ENCODE measurements at places on chromosomes 6 and 20.

DNA sequence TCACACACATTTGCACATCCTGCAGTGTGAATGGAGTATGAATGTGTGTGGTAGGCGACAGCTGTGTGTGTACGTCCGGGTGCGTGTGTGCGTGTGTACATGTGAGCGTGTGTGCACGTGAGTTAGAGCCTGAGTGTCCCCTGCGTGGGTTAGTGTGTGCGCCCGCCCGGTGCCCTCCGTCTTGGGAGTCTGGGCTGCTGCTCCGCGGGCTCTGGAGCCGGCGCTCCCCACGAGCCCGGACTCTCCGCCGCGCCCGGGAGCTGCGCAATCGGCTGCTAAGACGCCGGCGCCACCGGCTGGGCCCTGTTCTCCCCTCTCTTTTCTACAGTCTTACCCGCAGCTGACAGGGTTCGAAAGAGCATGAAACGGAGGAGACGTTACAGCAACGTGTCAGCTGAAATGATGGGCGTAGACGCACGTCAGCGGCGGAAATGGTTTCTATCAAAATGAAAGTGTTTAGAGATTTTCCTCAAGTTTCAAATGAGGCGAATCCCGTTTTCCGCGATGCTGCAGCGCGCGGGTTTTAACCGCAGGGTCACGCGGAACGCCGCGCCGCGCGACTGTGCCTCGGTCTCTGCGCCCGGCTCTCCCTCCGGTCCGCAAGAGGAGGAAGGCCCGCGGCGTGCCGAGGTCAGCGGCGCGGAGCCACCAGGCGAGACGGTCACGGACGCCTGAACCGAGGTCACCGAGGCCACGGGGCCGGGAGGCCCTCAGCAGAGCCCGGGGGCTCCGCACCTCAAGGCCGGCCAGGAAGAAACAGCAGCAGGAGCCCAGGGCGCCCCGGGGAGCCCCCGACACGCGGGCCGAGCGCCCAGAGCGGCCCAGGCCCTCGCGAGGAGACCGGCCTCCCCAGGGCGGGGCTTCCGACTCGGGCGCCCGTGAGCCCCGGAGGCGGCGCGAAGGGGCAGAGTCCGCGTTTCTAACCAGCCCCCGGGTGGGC lies 95.3 kb upstream of the BHLHE23 start:
- peak; percentile 77 for DNase-seq

GRCh38 chr6:32972353-32973143 lies 4.2 kb downstream of the BRD2 start:
- DNase-seq, result peak; percentile 78

DNA sequence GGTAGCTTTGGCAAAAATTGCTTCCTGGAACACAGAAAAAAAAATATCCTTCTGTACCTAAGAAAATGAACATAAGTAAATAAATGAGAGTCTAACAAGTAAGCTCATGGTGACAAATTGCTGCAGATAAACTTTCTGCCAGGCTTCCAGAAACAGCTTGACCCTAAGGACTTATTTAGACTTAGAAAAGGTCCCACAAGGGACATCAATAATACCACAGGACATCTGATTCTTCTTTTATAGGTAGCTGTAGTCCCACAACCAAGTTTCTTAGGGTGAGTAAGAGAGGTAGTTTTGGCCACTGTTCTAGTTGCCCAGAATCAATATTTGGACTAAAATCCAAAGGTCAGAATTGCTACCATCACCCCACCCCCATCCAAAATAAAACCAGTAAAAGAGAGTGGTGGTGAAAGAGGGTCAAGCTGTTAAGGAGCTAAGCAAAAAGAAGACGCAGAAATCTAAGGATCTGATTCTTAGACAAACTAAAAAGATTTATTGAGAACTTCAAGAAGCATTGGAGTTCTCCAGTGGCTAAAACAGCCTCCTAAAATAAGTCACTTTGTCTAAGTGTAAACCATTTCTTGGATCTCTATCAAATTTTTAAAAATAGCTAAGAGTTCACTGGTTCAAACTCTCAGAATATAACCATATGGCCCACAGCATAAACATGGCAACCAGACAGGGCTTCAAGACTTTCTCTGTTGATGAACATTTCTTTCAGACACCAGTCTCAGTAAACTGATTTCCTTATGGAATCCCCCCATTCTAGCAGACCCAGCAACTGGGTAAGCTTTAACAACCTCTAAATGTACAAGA lies 180.6 kb downstream of the PTPRK start:
- no peak for DNase-seq

DNA sequence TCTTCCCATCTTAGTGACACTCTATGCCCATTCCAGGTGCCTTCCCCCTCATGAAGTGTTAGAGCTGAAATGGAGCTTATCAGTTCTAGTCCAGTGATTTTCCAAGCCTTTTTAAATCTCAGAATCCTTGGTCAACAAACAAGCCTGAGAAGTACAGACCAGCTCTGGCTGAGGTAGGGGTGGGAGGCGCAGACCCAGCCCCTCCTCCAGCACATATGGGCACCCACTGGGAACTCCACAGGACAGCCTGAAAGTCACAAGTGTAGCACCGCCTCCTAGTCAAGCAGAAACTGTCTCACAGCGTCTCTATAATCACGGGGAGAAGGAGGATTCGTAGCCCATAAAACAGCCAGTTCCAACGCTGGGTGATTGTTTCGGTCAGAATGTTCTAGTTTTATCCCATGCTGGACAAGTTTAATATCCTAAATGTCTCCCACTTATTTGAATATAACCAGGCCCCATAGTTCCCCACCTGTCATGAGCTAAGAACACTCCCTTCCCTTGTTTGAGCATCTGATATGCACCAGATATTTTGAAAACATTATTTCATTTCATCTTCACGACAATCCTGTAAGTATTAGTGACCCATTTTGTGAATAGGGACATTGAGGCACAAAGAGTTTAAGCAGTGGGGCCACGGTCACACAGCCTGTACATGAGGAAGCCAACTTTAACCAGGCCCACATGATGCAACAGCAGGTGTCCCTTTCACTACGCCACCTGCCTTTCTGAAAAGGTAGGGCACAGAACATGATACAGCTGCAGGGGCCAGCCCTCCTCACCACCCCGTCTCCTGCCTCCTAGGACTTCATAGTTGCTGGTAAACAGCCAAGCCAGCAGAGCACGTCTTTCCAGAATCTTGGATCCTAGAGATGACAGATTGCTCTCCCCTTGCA lies 40.1 kb downstream of the TRAF3IP2 start:
- peak; percentile 36 for DNase-seq

- DNase-seq, result no peak
These were observed 116.3 kb upstream of the EMILIN3 start for GRCh38 chr20:41482647-41483552.

DNA sequence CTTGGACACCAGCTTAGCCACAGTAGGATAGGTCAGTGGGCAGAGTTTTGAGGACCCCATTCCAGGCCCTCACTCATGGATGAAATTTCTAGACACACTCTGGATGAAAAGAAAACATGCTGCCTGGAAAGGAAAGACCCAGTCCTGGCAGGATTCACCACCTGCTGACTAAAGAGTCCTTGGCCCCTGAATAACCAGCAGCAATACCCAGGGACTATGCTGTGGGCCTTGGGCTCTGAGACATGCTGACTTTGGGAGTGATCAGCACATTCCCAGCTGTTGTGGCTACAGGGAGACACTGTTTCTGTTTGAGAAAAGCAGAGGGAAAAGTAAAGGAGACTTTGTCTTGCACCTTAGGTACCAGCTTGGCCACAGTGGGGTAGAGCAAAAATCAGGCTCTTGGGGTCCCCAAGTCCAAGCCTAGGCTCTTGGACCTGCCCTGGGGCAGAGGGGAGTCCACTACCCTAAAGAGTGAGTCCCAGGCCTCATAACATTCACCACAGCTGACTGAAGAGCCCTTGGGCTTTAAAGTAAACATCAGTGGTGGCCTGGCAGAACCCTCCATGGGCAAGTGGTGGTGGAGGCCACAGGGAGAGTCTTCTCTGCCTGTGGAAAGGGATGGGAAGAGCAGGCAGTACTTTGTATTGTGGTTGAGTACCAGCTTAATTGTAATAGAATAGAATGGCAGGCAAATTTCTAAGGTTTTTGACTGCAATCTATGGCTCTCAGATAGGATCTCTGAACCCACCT lies 516.8 kb downstream of the BCKDHB start:
- DNase-seq, result no peak

GRCh38 chr20:35005463-35005961 lies 49.8 kb downstream of the MYH7B start:
- no peak for DNase-seq

- DNase-seq, result no peak
These were observed 675.7 kb upstream of the AGPAT4 start for GRCh38 chr6:161949531-161949930.

DNA sequence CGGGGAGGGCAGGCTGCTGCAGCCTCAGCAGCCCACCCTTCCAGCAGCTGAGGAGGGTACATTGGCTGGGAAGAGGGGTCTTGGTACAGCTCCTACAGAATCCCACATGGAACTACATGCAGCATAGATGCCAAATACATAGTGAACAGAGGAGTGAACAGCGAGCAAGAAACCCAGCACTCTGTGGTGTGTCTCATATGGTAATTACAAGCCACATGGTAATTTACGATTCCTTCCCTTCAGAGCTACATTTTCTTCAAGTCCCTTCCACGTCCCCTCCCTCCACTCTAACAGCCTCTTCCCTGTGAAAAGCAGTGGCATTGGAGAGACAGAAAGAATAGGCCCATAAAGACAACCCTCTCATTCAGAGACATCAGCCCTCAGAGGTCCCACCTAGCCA lies 167.7 kb downstream of the SYNDIG1 start:
- DNase-seq, result no peak

DNA sequence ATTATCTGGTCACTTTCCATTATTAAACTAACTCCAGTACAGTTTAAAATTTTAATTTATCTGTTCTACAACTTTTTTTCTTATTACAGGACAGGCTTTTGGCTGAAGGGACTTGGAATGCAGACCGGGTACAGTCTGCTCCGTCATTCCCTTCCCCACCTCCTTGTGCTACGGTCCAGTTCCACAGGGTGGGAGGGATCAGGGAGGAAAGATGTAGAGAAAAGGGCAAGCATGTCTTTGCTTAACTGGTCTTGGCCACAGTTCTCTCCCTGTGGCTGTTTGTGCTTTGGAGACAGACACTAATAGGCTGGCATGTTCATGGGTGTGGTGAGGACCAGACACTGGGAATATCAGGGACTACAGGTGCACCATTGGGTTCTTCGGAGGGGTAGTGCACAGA lies 12.1 kb upstream of the RGS17 start:
- no peak for DNase-seq

DNA sequence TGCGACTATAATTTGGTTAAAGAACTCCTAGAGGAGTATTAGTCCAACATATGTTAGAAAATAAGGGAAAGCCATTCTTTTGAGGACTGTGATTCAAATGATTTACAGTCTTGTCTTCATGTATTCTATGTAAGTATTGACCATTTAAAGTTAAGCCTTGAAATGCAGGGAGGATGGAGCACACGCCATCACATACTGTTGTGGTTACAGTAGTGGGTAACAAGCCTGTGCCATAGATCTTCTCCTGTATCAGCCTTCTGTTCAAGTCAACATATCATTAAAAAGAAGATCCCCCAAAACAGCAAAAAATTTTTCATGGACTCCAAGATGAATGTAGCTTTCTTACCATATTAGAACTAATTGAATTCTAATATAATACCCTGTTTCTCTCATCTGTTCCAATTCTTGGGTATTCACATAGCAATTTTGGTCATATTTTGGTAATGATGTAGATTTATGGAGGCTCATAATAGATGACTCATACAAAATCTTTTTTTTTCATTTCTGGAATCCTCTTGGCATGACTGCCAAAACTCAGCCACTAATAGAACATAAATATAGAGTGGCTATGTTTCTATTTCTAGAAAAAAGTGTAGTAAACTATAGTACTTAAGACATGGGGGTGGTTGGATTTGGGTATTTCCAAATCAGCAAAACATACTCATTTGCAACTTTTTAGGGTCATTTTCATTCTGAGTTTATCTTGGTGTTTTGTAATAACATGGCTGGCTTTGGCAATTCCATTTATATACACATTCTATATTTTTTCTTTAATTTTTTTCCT lies 413.5 kb downstream of the BCKDHB start:
- no peak for DNase-seq

- DNase-seq, result no peak
These were observed 31.9 kb upstream of the SIRPA start for GRCh38 chr20:1863296-1863695.

DNA sequence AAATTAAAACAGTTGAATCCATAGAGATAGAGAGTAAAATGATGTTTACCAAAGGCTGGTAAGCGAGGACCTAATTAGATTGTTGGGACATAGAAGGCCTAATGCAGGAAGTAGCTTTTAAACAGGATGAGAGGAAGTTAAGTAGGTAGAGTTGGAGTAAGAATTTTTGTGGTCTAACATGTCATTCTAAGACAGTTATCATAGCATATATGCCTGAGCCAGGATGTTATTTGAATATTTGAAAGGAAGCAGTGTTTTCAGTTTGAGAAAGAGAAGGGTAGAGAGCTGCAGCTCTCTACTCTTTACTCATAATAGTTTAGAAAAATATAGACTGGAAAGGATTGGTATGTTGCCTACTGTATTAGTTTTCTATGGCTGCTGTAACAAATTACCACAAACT lies 121.6 kb downstream of the MEI4 start:
- DNase-seq, result no peak

- DNase-seq, result no peak
These were observed 129.1 kb downstream of the FOXA2 start for GRCh38 chr20:22455259-22455658.

GRCh38 chr6:93389192-93389591 lies 30.2 kb downstream of the EPHA7 start:
- DNase-seq, result no peak

DNA sequence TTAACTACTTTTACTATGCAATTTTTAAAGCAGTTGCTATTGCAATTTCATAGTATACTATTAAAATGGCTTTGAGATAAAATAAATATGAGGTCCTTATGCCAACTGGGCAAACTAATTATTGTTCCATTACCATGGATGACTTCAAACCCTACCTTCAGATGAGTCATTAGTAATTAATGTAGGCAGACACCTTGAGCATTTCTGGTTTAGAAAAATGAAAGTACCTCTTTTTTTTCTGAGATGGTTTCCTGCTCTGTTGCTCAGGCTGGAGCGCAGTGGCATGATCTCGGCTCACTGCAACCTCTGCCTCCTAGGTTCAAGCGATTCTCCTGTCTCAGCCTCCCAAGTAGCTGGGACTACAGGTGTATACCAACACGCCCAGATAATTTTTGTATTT lies 11.9 kb downstream of the ASF1A start:
- no peak for DNase-seq

DNA sequence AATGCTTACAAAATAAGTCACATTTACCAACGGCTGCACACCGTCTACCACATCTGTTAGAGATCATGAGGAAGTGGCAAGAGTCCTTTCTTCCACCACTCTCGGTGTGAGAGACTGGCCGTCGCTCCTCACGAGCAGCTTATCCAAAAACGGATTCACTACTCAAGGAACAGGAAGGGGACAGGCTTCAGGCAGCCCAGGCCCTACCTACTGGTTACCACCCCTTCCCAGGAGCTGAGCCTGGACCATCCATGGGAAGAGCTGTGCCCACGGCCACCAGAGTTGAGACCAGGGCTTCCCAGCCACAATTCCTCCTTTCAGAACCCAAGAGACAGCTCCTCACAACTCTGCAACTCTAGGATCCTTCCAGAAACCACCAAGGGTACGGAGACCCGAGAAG lies 37.0 kb downstream of the FOXF2 start:
- DNase-seq, result no peak
